Articular chondrocyte of knee joint (primary cell): ENCODE measurements at places on chromosomes 2 and 18. TPM values are rescaled to one million over a fixed set of nuclear protein-coding genes. Genes with fewer than 3 reads are reported as not detected.

IL37 gene
- total RNA-seq, result not detected in 2 replicates

ABHD1 gene
- total RNA-seq, result 0.22 and 0.26 TPM in 2 replicates

SLC40A1 gene
- total RNA-seq, result 21.6 and 25.7 TPM in 2 replicates

REG1B gene
- total RNA-seq, result not detected in 2 replicates

MPP4 gene
- 2.1 and 2.2 TPM in 2 replicates for total RNA-seq

LOXHD1 gene
- not detected in 2 replicates for total RNA-seq

UGT1A10 gene
- not detected in 2 replicates for total RNA-seq

XPO1 gene
- total RNA-seq, result 172 and 223 TPM in 2 replicates

TCF4 gene
- 116 and 136 TPM in 2 replicates for total RNA-seq

SULT1C2 gene
- 0.54 and 0.91 TPM in 2 replicates for total RNA-seq

CD207 gene
- not detected in 2 replicates for total RNA-seq

MLPH gene
- total RNA-seq, result 0.65 and 3.8 TPM in 2 replicates

DYNAP gene
- not detected in 2 replicates for total RNA-seq

GALNT13 gene
- total RNA-seq, result 0.11 and 0.13 TPM in 2 replicates

RAX gene
- not detected in 2 replicates for total RNA-seq

TEKT4 gene
- total RNA-seq, result 0.11 TPM in 1 of 2 replicates, not detected in the other

SERPINB4 gene
- total RNA-seq, result not detected in 2 replicates
